ENCODE measurements at places on chromosomes 3 and 15.

- DNase-seq: no peak
Measured at GRCh38 chr15:32675466-32675865, 34.0 kb downstream of the SCG5 start.

DNA sequence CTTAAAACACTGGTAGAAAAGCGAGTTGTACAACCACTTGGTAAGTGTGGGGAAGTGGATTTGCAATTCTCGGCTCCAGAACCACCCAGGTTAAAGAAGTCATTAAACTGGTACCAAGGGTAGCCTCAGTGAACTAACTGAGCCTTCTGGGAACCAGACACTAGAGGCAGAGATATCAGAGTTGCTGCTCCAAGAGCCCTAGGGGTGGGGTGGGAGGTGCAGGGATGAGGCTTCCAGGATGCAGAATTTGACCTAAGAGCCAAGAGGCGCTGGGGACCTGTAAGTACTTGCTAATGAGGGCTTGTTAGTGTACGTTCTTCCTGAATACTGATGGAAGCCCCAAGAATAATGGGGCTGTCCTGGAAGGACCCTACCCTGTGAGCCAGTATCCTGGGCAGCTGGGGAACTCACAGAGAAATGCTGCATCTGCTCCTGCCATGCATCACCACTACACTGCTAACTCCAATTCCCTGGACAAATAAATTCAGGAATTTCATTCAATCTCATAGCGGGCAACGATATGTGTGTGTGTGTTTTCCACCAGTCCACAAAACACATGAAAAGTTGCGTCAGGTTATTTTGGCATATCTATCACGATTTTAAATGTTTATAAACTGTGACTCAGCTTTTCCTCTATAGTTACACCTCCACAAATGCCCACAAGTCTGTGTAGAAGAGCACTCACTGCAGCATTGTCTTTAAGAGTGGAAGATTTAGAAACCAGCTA is 23.8 kb downstream of the STIMATE start:
- no peak for DNase-seq

DNA sequence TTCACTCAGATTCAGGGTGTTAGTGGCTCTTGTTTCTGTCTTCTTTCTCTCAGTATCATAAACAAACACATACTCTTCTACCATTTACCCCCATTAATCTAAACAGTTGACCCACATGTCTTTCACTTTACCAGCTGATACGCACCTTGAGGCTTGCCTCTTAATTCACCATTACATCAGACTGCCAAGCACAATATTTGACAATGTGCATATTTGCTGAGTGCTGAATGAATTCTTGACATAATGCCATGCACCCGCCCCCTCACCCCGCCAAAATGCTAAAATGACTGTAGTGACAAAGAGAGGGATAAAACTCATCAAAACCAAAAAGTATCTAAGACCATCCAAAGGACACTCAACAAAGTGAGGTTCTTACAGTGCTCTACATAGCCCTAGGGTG is 57.4 kb downstream of the NGLY1 start:
- no peak for DNase-seq

- no peak for DNase-seq
Measured at GRCh38 chr3:178676077-178676476, 139.8 kb downstream of the KCNMB2 start.

GRCh38 chr15:57770495-57770894 is 64.0 kb downstream of the POLR2M start:
- no peak for DNase-seq

DNA sequence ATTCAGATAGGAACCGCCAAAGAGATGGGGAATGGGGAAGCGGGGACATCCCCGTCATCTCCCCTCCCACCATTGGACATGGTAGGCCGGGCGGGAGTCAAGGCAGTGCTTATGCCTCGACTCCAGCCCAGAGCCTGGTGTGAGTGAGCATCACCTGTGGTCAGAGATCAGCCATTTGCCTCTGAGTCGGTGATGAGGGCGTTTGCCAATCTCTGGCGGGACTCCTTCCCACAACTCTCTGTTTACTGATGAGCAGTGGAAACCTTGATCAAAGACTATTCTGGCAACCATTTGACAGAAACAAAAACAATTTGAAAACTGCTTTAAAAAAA is 63.9 kb upstream of the HES1 start:
- DNase-seq: no peak

DNA sequence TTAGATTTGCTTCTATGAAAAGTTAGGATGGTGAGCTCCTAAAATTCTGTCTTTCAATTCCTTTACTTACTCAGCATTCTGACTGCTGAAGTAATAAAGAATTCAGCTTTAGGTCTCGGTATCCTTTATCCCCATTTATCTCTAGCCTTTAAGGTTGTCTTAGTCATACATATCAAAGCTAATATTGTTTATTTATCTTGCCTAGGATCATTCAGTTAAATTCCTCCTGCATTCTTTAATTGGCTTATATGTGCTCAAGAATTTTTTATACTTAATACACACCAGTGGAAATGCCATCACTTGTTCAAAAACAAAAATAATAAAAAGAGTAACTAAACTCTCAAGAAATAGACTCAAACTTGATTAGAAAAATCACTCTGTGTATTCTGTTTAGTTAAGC is 507.0 kb downstream of the ZPLD1 start:
- DNase-seq: no peak

GRCh38 chr15:49379996-49380395 is 43.0 kb upstream of the FGF7 start:
- no peak for DNase-seq

DNA sequence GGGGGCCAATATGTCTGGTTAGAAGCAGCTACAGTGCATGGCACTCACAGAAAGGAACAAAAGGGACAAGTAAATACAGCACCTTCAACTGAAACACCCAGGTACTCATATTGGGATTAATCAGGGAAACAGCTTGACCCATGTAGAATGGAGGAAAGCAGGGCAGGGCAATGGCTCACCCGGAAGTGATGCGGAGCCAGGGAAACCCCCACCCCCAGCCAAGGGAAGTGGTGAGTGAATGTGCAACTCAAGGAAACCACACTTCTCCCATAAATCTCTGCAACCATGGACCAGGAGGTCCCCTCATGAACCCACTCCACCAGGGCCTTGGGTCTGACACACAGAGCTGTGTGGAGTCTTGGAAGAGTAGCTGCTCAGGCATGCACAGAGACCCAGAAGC is 117.1 kb downstream of the MTHFS start:
- DNase-seq: no peak

DNA sequence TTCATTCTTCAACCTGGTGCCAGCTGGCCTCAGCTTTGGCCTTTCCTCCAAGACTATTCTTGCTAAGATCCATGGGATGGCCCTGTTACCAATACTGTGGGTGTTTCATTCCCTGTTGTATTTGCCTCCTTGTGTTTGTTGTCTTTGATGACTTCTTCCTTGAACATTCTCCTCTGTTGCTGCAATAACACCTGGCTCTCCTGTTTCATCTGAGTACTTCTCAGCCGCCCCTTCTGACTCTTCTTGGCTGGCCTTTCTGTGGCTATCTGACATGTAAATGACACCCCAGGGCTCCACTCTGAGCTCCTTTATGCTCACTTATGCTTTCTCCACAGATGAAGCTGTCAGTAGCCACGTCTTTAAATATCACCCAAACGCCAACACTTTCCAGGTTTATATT is 302.7 kb upstream of the CHRNA7 start:
- DNase-seq: no peak

DNA sequence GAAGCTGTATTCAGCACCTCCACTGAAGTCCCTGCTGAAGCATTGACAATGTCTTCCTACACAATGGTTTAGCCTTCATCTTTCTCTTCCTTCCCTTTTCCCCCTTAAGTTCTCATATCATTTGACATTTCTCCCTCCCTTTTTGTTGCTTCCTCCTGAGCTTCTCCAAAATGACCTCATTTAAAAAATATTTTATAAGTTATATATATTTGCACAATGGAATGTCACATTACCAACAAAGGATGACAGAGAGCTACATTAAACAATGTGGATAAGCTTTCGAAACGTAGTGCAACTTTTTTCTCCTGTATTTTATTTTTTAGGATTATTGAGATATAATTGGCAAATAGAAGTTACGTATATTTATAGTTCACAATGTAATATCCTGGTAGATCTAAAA is 13.2 kb upstream of the DLG1 start:
- no peak for DNase-seq

DNA sequence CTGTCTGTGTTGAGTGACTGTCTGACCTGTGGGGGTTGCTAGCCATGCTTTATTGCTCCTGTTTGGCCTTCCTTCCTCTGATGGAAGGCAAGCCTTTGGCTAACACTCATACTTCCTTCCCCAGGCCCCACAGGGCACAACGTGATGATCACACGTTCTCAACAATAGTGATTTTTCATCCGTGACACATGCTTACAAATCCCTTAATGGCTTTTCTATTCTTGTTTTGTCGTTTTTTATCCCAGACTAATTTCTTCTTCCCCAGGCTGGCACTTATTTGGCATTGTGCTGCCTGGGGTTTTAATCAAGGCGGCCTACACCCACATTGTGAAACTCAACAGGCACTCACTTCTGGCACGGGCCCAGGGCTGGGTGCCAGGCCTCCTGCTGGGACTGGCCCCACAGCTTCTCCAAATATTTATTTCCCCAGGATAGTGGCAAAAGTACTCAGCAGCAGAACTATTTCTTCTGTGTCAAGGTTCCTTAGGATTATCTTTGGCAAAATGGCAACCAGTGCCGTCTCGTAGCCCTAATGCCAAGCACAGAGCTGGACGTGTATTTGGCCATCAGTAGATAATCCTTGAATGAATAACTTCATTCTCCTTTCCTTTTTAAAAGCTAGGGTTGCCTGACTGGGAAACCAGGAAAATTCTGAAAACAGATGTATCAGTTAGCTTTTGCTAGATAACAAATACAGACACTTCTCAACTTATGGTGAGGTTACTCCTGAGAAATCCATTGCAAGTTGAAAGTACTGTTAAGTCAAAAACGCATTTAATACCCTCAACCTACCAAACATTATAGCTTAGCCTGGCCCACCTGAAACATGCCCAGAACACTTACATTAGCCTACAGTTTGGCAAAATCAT is 30.6 kb downstream of the CMTM7 start:
- DNase-seq: no peak

DNA sequence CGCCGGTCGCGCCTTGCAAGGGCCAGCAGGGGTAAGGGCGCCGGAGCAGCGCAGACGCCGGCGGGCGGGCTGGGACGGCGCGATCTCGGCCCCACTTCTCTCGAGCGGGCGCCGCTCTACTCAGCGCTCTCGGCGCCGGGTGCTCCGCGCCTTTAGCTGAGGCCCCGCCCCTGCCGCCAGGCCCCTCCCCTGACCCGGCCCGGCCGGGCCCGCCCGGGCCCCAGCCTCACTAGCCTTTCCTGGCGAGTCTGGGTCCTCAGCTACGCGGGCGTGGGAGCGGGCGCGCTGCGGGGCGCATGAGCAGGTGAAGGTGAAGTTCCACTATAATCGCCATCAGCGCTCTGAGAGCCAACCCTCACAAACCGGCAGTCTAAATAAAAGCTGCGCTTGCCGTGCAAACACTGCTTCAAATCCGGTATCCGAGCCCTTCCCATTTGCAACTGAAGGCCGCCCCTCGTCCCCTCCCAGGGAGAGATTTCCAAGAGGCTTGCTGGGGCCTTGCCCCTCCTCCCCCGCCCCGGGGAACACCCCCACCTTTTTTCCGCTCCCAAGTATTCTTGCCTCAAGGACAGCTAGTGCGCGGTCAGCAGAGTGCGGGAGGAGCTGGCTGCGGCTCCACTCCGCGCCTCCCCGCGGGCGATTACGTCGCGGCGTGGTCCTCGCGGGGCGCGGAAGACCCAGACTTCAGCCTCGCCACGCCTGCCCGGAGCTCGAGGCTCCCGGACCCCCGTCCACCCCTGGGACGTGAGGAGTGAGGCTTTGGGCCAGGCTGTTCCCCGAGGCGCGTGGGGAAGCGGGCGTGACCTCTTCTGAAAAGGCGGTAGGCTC is at the start of gene RPP25:
Gene RPP25, minus strand, starts transcription at position 125 of the 828 bp plus-strand sequence. CDS start 189 bp downstream, outside the sequence.
- peak; percentile 76 for DNase-seq

GRCh38 chr3:127723011-127723567 is 50.3 kb downstream of the ABTB1 start:
- DNase-seq: no peak

DNA sequence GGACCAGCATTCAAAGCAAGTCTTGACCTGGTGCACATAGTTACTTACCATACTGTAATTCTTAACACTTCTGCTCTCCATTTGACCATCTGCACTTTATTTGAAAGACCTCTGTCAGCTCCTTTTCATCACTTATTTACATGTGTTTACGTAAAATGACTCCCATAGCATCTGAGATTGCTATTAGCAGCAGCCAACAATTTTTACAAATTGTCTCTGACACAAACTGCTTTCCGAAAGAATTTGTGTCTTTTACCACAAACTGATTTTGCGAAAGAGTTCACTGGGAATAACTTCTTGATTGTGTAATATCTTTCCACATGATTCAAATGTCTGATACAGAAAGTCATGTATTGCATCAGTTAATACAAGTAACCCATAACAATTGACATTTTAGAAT is 144.1 kb upstream of the PEX5L start:
- DNase-seq: no peak

DNA sequence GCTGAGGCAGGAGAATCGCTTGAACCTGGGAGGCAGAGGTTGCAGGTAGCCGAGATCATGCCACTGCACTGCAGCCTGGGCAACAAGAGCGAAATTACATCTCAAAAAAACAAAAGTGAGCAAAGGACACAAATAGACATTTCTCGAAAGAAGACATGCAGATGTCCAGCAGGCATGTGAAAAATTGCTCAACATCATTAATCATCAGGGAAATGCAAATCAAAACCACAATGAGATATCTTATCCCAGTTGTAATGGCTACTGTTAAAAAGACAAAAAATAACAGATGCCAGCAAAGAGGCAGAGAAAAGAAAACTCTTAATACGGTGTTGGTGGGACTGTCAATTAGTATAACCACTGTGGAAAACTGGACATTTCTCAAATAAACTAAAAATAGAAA is 20.9 kb downstream of the ASB7 start:
- no peak for DNase-seq

- no peak for DNase-seq
Measured at GRCh38 chr3:123075359-123075758, 8.5 kb downstream of the PDIA5 start.

GRCh38 chr15:101165905-101166471 is 85.9 kb downstream of the CHSY1 start:
- no peak for DNase-seq

DNA sequence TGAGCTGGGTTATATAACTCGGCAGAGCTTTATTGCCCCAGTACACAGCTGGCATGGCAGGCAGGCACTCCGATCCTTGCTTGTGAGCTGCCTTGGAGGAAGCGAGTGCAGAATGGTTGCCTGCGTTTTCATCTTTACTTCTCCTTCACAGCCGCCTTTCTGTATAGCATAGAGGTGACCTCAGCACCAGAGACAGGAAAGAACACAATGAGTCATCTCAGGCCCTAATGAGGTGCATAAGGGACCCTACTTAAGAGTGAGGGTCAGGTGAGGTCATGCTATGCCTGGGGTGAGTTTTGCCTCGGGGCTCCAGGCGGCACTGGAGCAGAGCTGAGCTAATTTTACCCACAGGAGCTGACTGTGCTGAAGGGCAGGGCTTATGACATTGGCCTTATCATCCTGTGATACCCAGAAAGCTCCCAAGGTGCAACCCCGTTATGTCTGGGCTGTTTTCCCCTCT is 43.5 kb downstream of the LPP start:
- no peak for DNase-seq

- DNase-seq: no peak
Measured at GRCh38 chr15:58298879-58299850, 132.6 kb upstream of the LIPC start.

- no peak for DNase-seq
Measured at GRCh38 chr3:11379824-11380701, 107.9 kb downstream of the ATG7 start.

Data from stimulated activated CD4-positive, alpha-beta T cell treated with anti-CD3 and anti-CD28 coated beads, Interleukin-15, amount 100 ng/mL, for 48 hours (primary cell).